T-helper 1 cell (primary cell): ENCODE measurements at places on chromosomes 6 and 20.
A peak's percentile ranks its signal among the peaks of the same experiment; 100 is the strongest.

- DNase-seq: no peak
These were observed 145.8 kb upstream of the SNX9 start for GRCh38 chr6:157677235-157677634.

- DNase-seq: no peak
These were observed 431.0 kb upstream of the IRAK1BP1 start for GRCh38 chr6:78436335-78436734.

DNA sequence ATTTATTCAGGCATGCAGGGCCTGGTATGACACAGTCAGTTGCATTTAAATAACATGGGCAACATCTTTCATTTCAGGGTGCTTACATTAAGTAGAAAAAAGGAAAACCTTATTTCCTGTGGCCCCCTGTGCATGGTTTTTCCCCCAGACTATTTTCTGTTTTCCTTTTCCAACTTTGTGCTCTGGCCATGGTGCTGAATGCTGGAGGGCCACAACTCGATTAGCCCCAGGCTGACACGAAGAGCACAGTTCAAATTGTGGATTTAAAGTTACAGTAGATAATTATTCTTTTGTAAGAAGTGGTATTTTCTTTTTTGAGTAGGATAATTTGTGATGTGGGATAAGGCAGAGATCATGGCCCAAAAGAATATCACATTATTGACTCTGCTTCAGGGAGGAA is 332.0 kb downstream of the HAO1 start:
- no peak for DNase-seq

DNA sequence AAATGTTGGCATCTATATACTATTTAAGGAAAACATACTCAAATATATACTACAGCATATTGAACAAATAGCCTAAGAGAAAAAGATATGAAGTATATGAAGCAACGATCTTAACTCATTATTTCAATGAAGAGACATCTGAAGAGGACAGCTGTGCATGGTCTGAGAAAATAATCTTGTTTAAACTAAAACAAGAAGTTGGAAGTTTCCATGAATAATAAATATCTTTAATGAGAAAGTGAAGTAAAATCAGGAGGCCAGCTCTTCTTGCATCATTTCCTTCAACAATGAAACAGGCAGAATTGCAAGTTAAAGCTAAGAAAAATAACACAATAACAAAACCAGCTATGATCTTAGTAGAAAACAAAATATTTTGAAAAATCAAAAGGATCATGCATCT is 1265.4 kb upstream of the MAP3K7 start:
- DNase-seq: no peak

GRCh38 chr20:13251904-13252297 is 30.8 kb downstream of the ISM1 start:
- DNase-seq: no peak

- DNase-seq: no peak
These were observed 20.7 kb upstream of the AIG1 start for GRCh38 chr6:143040018-143040417.

DNA sequence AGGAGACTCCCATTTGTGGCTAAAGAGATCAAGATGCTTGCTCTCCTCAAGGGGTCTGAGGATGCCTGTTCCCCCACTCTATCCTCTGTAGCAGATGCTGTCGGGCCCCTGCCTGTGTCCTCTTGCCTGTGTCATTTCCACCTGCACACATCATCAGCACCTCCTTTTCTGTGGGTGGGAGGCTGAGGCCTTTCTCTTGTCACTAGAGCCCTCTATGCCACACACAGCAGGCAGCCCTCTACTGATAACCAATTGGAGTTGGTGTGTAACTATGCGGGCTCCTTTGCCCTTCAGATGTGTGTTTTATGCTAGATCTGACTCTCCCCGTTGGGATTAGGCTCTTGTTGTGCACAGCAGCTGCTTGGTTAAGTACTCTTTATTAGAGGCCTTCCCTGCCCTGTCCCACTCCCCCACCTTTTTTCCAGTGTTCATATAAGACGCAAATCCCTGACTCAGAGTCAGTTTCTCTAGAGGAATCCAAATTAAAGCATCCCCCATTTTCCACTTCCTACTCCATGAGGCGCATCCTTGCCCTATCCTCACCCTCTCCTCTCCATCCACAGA is 7.7 kb downstream of the TREML2 start:
- no peak for DNase-seq

- DNase-seq: no peak
These were observed 187.8 kb upstream of the PRDM1 start for GRCh38 chr6:105898286-105898685.

DNA sequence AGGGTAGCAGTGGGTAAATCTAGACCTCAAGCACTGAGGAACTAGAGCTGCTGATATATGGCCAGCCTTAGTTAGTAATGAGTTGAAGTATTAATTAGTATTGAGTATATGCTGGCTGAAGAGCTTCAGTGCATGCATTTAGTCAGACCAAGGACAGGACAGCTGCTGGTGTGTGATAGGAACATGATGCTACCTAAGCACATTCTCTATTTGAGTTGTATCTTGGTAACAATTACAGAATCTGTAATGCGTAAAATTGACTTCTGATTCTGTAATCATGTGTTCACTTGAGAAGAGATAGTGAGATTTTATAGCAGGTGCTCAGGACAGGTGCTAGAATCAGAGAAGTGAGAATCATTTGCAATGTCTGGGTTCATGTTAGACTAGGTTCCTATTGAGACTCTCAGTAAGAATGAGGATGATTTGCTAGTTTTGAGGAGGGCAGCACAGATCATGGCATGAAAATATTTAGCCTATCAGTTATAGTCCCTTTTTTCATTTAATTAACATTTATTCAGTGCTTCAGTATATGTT is 369.4 kb upstream of the HS3ST5 start:
- DNase-seq: no peak

- no peak for DNase-seq
These were observed 39.4 kb upstream of the RGS17 start for GRCh38 chr6:153170511-153170910.

DNA sequence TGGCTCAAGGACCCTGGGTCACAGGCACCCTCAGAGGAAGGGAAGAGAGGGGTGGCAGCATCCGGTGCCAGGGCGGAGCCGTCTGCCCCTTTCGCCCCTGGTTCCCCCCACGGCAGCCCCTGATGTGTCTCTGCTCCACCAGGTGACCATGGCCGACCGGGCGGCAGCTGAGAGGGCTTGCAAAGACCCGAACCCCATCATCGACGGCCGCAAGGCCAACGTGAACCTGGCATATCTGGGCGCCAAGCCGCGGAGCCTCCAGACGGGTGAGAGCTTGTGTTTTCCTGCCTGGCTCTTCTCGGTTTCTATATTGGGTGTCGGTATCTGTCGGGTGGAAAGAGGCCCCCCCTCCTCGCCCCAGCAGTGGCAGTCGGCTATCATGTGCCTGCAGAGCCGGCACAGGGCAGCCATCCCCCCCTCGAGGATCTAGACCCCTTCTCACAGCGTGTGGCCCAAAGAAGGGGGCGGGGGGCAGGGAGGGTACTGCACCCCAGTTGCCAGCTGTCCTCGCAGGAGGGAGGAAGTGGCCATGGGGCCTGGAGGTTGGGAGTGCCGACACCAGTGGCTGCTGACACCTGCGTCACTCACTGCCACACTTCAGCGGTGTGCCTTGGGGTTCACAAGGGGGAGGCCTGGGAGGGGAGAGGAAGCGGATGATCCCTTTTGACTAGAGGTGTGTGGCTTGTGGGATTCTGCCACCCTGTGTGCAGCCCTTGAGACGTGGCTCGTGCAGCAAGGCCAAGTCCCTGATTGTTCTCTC is 1.5 kb downstream of the RBM38 start:
- DNase-seq: peak; percentile 83

DNA sequence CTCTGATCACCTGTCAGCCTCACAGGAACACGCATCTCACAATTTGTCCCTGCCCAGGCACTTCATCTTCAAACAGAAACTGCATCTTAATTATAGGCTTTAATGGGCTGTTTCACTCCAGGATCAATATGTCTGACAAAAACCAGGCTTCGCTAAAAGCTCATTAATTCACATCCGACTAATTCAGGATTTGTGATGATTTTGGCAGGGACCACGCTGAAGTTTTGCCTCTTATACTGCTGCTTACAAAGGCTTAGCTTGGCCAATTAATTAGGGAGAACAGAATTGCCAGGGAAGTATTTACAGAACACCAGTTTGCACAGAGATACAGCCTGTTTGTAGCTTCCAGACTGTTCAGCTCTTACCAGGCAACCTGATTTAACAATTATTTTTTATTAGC is 541.0 kb upstream of the SPTLC3 start:
- no peak for DNase-seq

GRCh38 chr6:151610326-151610725 is 116.5 kb downstream of the CCDC170 start:
- DNase-seq: no peak

DNA sequence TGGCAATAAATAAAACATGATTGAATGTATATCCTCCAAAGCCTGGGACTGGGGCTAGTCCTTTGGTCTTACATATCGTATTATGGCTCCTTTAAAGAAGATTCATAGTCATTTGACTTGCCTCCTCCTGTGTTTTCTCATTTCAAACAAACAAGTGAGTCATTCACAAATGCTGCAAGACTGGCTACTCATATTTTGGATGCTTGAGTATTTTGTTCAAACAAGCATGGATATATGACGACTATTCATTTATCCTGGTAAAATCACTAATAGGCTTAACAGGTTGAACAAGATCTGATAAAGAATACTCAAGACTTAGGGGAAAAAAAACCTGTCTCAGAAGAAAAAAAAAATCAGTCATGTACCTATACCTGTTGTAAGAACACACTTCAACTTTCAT is 111.1 kb upstream of the CCDC28A start:
- DNase-seq: no peak

DNA sequence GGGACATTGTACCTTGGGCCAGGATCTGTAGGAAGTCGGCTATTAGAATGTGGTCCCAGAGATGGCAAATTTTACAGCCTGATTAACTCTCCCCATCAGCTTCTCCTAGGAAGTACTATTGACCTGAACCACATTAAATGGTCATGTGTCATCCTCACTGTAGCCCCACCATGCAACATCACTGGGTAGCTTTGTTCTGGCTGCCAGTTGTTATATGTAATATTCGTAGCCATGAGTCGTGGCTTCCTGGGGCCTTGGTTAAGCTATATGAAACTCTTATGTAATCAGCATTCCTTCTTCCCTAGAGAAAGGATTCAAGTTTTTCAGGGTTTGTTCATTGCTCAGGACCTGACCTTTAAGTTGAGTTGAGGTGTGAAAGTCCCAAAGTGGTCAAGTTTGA is 125.7 kb downstream of the ANKS1A start:
- no peak for DNase-seq

GRCh38 chr6:90226257-90226656 is 70.4 kb downstream of the BACH2 start:
- no peak for DNase-seq

GRCh38 chr20:54909702-54910101 is 434.3 kb downstream of the DOK5 start:
- no peak for DNase-seq

- DNase-seq: no peak
These were observed 6.9 kb upstream of the RPS6KA2 start for GRCh38 chr6:166633732-166634535.

GRCh38 chr6:28864326-28864923 is 59.4 kb downstream of the TRIM27 start:
- no peak for DNase-seq

- DNase-seq: no peak
These were observed 526.8 kb downstream of the CD83 start for GRCh38 chr6:14644381-14644780.

DNA sequence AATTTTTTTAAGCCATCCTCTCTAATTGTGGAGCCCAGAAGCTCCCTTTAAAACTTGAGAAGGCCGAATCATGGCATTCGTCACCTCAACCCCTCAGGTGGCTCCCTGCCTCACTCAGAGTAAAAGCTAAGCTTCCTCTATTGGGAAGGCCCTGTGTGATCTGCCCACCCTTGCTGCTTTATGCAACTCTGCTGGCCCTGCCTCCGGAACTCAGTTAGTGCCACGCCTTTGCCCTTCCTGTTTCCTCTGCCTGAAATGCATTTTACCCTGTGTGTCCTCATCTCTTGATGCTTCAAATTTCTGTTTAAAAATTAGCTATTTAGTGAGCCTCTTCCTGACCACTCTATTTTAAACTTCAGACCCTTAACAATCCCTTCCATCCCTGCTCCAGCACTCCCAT is 5.7 kb downstream of the PACRG start:
- no peak for DNase-seq

GRCh38 chr20:49993301-49993751 is 10.5 kb downstream of the SNAI1 start:
- no peak for DNase-seq

GRCh38 chr20:38315290-38315966 is 11.5 kb downstream of the BPI start:
- DNase-seq: no peak

DNA sequence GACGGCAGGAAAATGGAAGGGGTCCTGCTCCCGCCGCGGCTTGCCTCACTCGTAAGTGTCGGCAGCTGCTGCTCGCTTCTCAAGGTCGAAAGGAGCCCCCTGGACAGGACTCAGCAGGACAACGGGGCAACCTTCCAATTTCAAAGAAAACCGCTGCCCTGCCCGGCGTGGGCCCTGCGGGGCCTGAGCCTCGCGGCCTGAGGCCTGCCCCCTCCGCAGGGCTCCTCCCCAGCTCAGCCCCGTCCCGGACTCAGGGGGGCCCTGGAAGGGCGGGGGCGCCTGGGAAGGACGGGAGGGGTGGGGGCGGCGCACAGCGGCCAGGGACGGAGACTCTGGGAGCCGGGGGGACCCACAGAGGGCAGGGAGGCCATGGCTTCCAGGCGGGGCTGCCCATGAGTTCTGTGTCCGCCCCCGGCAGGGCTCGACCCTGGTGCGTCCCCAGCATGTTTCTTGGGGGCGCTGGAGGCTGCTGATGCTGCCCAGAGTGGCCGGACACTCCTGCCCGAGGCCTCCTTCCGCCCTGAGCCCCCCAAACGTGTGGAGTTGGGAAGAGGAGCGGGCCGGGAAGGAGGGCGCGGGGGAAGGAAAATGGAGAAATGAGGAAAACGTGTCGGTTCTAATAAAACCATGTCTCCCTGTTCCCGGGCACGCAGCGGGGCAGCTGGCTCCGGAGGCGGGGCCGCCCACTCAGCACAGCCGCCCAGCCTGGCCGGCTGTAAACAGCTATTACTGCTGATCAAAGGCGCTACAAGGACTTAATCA is 114.6 kb downstream of the DLL1 start:
- DNase-seq: no peak

GRCh38 chr6:18246205-18246604 is 18.1 kb downstream of the DEK start:
- DNase-seq: no peak

GRCh38 chr6:35079311-35080000 is 61.7 kb downstream of the TCP11 start:
- no peak for DNase-seq

GRCh38 chr6:151103266-151103665 is 136.5 kb upstream of the AKAP12 start:
- no peak for DNase-seq

DNA sequence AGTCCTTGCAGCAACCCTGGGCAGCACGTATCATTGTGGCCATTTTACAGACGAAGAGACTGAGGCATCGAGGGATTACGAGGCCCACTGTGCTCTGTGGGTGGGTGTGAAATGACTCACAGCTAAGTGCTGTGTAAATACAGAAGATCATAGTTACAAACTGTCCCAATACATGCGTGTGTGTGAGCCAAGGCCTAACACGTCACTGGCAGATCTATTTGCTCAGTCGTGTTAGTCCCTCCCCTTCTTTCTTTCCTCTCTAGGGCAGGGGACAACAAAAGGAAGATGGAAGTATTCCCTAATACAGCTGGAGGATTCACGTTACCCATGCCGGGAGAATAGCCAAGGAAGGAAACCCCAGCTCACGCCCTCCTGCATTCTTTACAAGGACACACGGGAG is 175.9 kb downstream of the CDC5L start:
- DNase-seq: no peak
